ENCODE measurements at places on chromosomes 7 and 10.
A peak's percentile ranks its signal among the peaks of the same experiment; 100 is the strongest.

GRCh38 chr7:37448011-37448635 lies 541 bp downstream of the ELMO1 start:
- peak; percentile 49 for DNase-seq

DNA sequence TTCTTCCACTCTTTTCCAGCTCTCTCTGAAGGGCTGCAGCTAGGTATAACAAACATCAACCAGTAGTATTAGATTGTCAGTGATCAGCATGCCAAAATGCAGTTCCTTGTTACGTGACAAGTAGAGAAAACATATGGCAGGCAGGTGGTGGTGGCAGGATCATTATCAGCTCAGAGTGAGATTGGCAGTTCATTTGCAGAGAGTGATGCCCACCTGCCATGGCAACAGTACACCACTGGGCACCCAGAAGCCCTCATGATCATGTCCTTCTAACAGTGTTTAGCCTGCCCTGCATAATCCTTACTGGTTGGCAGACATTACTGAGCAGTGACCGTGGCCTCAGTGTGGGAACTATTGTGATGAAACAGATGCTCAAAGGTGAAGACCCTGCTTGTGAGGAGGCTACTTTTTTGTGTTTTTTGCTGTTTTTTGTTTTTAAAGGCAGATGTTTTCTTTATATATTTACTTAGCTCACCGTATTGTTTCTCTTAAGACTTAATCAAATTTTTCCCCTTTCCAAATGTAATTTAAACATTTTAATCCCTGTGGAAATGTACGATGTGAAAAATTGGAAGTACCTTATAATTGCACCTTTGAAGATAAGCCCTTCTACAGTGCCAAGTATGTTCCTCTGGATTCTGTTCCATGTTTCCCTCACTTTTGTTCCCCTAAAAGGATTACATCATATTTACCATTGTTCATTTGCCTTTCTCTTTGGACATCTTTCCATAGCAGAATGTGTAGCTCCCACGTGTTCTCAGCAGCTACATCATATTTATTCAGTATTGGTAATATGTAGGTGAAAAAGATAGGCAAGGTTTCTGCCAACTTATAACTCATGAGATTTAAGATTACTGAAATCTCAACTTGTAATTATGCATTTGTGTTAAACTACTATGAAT lies 179.6 kb downstream of the SND1 start:
- DNase-seq: no peak

DNA sequence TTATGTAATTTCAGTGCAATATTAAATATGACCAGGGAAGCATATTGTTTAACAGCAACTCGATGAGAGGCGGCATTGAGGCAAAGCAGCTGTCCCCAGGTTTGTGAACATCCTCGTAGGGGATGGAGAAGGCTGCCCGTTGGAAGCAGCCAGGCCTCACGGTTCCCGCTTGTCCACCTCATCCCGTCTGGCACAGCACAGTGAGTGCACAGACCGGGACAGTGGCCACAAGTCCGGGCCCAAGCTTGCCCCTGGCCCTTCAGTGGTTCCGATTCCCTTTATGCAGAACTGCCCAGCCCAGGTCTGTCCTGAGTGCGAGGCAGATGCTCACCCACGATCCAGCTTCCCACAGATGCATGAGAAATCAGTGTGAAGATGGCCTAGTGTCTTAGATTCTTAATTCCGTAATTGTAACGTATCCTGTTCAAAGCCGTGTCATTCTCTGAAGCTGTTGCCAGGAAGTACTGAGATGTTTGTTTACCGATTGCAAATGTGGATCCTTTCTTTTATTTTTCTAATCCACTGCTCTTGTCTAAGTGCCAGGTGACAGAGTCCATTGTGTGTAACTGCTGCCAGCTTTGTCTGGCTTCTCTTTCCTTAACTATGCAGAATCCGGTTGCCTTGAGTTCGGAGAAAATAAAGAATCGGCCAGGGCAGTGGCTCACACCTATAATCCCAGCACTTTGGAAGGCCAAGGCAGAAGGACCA lies 35.5 kb downstream of the PFKP start:
- no peak for DNase-seq

- DNase-seq: no peak
Observed at GRCh38 chr7:3176112-3177000, 124.7 kb upstream of the SDK1 start.

DNA sequence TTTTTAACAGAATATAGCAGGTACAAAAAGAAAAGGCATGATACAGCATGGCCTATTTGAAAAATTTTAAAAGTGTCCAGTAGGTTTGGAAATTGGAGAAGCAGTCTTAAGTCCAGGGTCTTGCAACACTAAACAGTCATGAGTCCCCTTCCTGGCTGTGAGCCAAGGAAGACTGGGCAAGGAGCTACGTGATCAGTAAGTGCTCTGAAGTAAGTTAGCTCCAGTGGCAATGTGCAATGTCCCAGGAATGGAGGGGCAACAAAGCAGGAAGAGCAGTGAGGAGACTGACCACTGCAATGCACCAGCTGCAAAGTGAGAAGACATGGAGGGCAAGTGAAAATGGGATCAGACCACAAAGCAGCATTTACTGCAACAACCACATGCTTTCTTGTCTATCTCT lies 72.9 kb upstream of the GRID1 start:
- DNase-seq: peak; percentile 12

- no peak for DNase-seq
Observed at GRCh38 chr10:28984431-28984830, 304.4 kb upstream of the LYZL1 start.

- DNase-seq: no peak
Observed at GRCh38 chr10:112898540-112899390, 51.3 kb upstream of the TCF7L2 start.

- no peak for DNase-seq
Observed at GRCh38 chr10:115355162-115355760, 262.1 kb downstream of the ATRNL1 start.

DNA sequence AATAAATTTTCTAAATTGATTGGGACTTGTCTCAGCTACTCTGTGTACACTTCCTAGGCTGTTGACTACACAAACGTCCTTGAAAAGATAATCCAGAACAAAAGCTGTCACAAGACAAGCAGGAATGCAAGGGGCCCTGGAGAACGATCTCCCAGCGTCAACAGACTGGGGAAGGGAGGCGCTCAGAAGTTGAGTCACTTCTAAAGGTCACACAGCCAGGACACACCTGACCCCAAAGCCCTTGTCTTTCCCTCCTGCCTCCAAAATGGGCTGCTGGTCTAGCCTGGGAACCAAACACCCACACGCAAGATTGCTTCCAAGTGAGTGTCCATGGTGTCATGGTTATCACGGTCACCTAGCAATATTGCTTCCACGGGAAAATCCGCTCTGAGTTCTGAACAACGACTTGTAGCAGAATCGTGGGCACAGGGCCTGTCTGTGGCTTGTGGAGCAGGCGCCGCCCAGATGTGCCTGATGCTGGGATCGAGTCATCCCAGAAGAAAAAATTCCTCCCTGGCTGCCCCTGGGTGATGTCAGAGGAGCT lies 49.8 kb downstream of the SPOCK2 start:
- DNase-seq: no peak

GRCh38 chr7:21980926-21981500 lies 35.3 kb upstream of the CDCA7L start:
- no peak for DNase-seq

DNA sequence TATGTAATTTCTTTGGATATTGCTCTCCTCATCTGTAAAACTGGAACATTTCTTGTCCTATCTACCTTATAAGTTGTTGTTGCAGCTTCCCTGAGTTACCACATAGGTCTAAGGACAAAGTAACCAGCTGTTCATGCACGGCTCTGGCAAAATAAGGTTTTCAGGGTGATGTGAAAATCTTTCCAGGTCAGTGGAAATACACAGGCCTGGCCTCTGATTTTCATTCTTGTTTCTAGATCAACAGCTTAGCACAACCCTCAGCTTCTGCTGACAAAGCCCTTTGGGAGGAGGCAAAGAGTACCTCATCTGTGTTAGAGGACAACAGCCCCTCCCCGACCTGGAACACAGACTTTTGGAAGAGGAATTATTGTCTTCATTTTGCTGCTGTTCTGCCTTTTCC lies 117.5 kb upstream of the AGK start:
- DNase-seq: no peak

DNA sequence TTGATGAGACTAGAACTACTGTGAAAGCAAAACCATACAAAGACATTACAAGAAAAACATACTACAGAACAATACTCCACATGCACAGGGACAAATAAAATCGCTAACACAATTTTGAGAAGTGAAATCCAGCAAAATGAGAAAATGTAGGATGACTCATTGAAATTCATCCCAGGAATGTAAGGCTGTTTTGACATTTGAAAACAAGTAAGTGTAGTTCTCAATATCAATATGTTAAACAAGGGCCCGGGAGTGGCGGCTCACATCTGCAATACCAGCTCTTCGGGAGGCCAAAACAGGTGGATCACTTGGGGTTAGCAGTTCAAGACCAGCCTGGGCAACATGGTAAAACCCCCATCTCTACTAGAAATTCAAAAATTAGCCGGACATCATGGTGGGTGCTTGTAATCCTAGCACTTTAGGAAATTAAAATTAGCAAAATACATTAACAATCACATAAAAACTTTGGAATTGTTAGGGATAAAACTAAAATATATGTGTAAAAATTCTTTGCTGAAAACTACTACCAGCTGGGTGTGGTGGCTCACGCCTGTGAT lies 113.7 kb upstream of the ADARB2 start:
- DNase-seq: no peak

GRCh38 chr7:131112431-131112830 lies 215.2 kb upstream of the MKLN1 start:
- DNase-seq: no peak

- DNase-seq: no peak
Observed at GRCh38 chr10:130244928-130245495, 108.8 kb downstream of the GLRX3 start.

GRCh38 chr7:101420436-101420835 lies 57.8 kb downstream of the COL26A1 start:
- DNase-seq: no peak

DNA sequence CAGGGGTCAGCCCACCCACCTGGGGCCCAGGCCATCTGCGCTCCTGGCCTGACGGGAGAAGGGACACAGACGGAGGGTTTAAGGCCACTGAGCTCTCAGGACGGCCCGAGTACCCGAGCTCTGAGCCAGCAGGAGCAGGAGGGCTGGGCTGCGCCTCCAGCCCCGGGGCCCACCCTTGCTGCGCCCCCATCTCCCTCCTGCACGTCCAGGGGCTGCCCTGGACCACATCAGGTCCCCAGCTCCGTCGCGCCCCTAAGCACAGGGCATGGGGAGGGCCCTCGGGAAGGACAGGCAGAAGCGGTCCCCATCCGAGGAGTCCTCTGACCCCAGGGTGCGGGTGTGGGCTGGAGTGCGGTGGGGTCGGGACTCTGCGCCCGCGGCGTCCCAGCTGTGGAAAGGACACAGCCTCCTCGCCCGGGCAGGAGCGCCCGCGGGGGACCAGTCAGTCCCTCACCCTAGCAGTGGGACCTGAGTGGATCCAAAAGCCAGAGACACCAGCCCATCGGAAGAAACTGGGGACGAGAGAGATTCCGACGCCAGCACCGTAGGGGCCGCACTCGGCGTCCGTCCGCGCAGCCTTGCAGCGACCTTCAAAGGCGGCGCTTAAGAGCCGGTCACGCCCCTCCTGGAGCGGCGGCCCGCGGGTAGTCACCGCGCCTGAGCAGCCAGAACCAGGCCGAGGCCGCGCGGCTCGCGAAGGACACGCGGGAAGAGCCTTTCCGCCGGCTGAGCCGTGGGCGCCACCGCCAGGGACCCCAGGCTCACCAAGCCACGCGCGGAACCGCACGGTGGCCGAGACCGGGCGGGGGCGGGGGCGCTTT lies 15.9 kb downstream of the CAMK2B start:
- DNase-seq: no peak

DNA sequence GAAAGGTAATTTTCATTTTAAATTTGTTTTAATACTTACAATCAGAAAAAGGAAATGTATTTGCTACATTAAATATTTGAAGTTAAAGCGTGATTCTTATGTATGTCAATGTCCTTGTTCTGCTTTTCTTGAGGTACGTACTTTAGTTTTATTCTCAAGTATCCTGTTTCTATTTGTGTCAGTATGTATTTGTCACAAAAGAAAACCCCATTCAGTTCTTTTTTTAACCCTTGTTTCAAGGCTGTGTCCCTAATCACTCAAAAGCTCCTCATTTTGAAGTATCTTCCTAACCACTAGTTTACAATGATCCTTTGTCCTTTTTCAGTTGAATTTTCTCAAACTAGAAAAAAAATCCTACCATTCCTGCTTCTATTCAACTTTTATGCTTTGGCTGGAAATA lies 25.2 kb downstream of the NHLRC2 start:
- DNase-seq: no peak

DNA sequence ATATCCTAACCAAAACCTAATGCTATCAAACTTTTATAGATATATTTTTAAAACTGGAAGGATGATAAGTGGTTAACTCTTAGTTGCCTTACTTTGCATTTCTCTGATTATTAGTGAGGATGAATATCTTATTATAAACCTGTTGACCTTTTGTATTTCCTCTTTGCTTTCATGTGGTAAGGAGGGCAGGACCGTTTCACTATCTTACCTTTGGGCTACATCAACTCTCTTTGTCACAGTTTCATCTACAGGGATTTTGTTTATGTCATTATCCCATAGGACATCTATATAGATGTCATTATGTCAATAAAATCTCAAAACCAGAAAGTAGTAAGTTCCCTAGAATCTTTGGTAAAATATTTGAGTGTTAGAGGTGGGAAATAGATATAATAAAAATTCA lies 219.3 kb downstream of the THSD7A start:
- no peak for DNase-seq

GRCh38 chr10:1050145-1050544 lies 1.2 kb upstream of the IDI1 start:
- no peak for DNase-seq

GRCh38 chr10:60778971-60779796 lies 906 bp downstream of the CDK1 start:
- DNase-seq: no peak

DNA sequence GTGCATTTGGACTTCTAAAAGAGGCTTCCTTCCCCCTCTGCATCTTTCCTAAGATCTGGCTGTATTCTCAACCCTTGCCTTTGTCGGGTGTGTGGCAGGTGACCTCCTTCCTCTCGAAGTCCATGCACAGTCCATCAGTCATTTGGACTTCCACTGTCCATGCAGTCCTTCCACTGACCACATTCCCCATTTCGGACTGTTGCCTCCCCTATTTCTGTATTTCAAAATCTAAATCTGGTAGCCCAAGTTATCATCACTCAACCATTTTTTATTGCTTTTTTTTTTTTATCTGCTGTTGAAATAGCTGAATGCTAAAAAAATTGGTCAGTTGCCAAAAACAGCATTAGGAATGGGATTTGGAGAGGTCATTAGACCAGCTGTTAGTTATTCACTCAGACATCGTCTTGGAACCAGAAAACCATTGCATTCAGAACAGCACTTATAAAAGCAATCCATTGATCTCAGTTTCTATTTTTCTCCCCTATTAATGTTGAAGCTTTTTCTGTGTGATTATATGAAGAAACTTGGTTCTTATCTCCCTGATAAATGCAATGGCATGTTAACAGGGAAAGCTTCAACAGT lies 575.6 kb downstream of the KIF20B start:
- no peak for DNase-seq

GRCh38 chr7:106071999-106072714 lies 40.0 kb downstream of the SYPL1 start:
- DNase-seq: no peak

GRCh38 chr10:125159932-125160855 lies at the start of gene CTBP2:
CTBP2 (minus strand) TSS chr10:125160563.
- no peak for DNase-seq

- no peak for DNase-seq
Observed at GRCh38 chr10:63324495-63324854, 141.3 kb downstream of the JMJD1C start.

Measured in nucleus accumbens (tissue), 56 donors.